ENCODE measurements at places on chromosomes 7 and 10.

- no peak overlapping the region for H3K27ac ChIP-seq
- H3K4me1 ChIP-seq, result no peaks in the 10 kb centered on the region
- no peak for DNase-seq
- no peaks in the 10 kb centered on the region for H3K27me3 ChIP-seq
- no peaks in the 10 kb centered on the region for H3K36me3 ChIP-seq
- no peak overlapping the region for H3K4me3 ChIP-seq
Observed at GRCh38 chr7:147539685-147540084, 1050.9 kb upstream of the C7orf33 start.

DNA sequence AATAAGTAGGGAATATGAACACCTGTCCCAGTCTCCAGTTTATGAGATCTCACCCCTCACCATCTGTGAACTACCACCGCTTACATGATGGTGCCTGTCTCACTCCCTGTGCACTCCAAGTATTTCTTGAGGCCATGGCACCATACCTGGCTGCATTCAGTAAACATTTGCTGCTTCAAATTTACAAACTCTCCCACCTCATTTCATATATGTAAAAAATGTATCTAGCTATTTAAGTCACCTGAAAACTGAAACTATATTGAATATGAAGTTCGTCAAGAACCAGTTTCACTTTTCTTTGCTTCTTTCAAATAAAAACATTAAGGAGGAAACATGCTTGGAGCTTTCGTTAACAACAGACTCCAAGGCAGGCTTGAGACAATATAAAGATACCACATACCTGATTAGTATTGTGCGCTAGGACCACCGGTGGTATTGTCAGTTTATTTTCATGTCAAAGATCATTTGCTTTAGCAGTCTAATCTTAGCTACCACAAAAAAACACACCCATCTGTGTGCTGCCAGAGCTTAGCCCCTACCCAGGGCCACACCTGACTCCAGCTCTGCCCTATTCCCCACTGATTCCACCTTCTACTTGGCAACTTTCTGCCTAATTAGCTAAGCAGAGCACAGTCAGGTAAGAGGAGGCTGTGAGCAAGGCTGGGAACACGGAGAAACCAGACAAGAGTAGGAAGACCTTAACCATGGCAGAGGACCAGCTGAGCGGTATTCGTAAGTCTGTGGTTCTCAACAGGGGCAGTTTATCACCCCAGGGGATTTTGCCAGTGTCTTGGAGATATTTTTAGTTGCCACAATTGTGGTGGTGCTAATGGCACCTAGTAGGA, 92.0 kb downstream of the ZFAND4 start:
- no peak for DNase-seq
- peaks cover 27% of the 10 kb centered on the region for H3K4me1 ChIP-seq
- peak overlapping the region; percentile 34 for H3K4me3 ChIP-seq
- peak overlapping the region; percentile 85 for H3K27ac ChIP-seq
- no peaks in the 10 kb centered on the region for H3K27me3 ChIP-seq

GRCh38 chr7:104341546-104341945, 13.1 kb downstream of the LHFPL3 start:
- no peaks in the 10 kb centered on the region for H3K4me1 ChIP-seq
- no peak overlapping the region for H3K27ac ChIP-seq
- H3K27me3 ChIP-seq, result no peaks in the 10 kb centered on the region
- DNase-seq, result no peak
- H3K36me3 ChIP-seq, result no peaks in the 10 kb centered on the region

- DNase-seq, result no peak
- H3K27me3 ChIP-seq, result no peaks in the 10 kb centered on the region
- H3K4me3 ChIP-seq, result no peak overlapping the region
- no peak overlapping the region for H3K27ac ChIP-seq
- H3K4me1 ChIP-seq, result peaks cover 2% of the 10 kb centered on the region
- no peaks in the 10 kb centered on the region for H3K36me3 ChIP-seq
Observed at GRCh38 chr7:326809-327232, 36.9 kb downstream of the FOXL3 start.

- no peak for DNase-seq
- H3K27ac ChIP-seq, result no peak overlapping the region
- H3K4me3 ChIP-seq, result no peak overlapping the region
- H3K27me3 ChIP-seq, result no peaks in the 10 kb centered on the region
Observed at GRCh38 chr10:130656582-130657133, 520.5 kb downstream of the GLRX3 start.

GRCh38 chr10:9885761-9886160, 1131.9 kb upstream of the CELF2 start:
- no peaks in the 10 kb centered on the region for H3K4me1 ChIP-seq
- H3K4me3 ChIP-seq, result no peak overlapping the region
- no peaks in the 10 kb centered on the region for H3K36me3 ChIP-seq
- DNase-seq, result no peak
- H3K27ac ChIP-seq, result no peak overlapping the region

All from Panc1 (cell line).